ENCODE measurements at places on chromosomes 11 and 22.
A peak's percentile ranks its signal among the peaks of the same experiment; 100 is the strongest.

DNA sequence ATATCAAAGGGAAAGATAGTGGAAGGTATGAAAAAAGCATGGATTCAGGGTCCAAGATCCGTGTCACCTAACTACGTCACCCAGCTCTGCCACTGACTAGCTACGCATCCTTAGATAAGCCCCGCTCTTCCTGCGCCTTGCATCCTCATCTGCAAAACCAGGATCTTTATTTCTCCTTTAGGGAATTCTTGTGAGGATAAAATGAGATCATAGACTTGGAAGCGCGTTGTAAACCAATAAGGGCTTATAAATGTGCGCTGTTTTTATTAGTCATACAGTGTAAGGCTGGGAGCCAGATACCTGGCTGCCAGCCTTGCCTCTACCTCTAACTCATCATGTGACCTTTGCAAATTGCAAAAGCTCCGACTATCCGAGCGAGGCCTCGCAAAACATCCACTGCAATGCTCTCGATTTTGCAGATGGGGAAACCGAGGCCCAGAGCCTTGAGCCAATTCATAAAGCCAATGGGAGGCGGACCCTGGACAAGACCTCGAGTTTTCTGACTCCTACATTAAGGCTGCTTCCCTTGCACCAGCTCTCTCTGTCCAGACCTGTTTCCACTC is 753 bp downstream of the PRPF19 start:
- DNase-seq = peak; percentile 25

GRCh38 chr11:131234221-131234620 is 136.2 kb upstream of the NTM start:
- DNase-seq = no peak

DNA sequence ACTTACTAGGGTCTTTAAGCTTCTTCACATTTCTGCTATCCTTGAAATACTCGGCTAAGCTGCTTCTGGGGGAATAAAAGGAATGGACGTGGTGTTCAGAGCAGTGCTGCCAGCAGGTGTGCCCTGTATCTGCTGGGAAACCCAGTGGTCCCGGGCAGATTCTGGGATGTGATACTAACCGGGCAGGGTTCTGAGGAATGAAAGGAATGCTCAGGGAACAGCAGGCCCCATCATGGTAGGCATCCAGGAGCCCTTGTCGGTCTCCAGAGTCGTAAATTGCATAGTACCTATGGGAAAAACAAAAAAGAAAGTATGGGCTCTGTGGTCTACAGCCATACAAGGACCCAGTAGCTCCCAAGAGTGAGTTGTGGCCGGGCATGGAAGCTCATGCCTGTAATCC is 4.5 kb upstream of the TMEM223 start:
- no peak for DNase-seq

GRCh38 chr22:37781434-37782059 is 26.2 kb upstream of the GCAT start:
- DNase-seq = no peak

- DNase-seq = peak; percentile 80
These were observed 533 bp downstream of the ELF5 start for GRCh38 chr11:34512840-34513681.

DNA sequence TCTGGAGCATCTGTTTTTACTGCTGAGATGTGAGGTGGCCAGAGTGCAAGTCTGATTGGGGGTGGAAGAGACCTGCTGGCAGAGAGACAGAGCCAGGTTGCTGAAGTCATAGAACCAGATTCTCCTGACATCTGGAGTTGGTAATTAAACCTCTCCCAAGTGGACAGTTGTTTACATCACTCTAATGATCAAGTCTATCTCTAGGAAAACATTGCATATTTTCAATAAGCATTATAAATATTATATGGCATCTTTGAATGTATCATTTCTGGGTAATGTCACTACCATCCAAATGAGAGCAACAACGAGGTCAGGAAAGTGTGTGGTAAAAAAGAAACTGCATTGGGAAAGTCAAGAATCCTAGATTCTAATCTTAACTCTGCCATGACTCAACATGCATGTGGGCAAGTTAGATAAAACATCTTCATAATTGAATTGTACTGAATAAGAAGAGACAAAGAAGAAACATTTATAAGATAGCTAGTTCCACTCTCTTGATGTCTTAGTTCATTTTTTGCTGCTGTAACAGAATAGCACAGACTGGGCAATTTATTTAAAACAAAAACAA is 351.2 kb upstream of the API5 start:
- no peak for DNase-seq

GRCh38 chr11:69342588-69343330 is 48.8 kb downstream of the MYEOV start:
- DNase-seq = no peak

DNA sequence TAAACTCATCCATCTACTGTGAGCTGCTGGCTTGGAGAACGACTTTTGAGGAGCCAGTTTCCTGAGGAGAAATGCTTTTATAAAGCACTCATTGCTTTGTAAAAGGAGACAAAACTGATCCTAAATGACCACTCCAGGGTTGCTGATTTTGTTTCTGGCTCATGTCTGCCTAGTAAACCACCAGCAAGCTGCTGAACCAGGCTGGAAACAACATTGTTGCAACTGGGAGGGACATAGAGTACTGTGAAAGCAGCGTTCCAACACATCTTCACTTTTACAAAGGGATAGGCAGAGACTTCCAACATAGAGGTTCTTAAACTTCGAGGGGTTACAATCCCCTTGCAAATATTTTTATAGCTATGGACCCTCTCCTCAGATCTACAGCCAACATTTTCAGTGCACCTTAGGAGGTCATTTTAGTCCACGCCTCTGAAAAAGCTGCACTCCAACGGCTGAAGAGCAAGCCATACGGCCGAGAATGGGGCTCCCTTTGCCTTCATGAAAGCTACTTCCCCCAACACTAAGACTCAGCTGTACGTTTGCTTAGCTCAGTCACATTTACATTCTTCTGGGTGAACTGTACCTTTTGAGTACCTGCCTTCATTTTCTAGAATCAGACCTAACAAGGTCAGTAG is 54.7 kb downstream of the PANX1 start:
- no peak for DNase-seq

DNA sequence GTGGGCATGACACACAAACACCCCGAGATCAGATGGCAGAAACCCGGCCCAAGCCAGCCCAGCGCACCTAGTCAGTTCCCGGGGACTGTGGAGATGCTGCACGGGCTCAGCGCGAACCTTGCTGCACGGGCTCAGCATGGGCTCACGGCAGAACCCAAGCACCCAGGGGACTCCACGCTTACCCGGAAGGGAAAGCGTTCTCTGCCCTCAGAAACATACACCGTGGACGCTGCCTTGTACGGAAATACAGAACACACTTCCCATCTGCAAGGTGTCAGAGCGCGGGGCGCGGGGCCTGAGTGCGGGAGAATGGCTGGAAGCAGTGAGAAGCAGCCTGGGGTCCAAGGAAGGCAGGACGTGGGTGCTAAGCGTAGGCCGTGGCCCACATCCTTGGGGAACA is 319.9 kb downstream of the NTM start:
- no peak for DNase-seq

- DNase-seq = peak; percentile 47
These were observed at the start of gene CSNK1E for GRCh38 chr22:38317122-38317994. TSS of gene CSNK1E (minus strand) at chr22:38317433. CDS start at chr22:38314157, 3,276 bp downstream.

DNA sequence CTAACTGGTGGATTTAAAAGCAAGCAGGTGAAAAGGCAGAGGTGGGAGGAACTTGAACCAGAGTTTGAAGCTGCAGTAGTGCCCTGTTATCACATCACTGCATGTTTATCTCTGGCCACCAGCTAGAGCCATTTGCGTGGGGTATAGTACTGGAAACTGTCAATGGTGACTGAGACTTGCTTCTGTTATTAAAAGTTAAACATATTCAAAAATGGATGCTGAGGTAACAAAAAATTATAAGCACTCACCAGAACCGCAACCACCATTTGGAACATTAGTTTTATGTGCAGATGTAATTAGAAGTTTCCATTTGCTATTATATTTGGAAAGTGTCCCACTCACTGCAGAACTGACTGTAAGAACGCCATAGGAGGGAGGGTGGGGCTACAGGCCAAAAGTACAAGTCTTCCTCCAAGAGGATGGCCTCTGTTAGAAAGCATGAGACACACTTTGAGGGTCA is 1.2 kb upstream of the CD59 start:
- DNase-seq = no peak

- DNase-seq = no peak
These were observed 4.5 kb downstream of the VSIG2 start for GRCh38 chr11:124747406-124748099.

GRCh38 chr11:70024773-70025045 is 53.4 kb upstream of the ANO1 start:
- DNase-seq = no peak

DNA sequence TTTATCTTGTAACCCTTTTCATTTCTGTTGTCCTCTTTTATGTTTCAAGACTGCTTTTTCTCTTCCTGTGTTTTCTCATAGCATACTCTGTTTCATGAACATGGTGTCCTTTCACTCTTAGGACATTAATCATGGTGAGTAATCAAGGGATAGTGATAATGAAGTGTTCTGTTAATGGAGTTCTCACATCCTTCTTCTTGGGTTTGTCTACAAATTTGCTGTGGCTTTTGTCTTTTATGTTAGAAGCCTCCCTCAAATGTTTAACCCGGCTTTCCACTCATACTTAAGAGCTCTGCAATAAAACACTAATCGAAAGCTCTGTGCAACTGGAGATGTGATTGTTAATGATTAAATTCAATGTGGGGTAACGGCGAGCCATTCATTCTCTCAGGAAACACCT is 593.6 kb downstream of the NELL1 start:
- no peak for DNase-seq

DNA sequence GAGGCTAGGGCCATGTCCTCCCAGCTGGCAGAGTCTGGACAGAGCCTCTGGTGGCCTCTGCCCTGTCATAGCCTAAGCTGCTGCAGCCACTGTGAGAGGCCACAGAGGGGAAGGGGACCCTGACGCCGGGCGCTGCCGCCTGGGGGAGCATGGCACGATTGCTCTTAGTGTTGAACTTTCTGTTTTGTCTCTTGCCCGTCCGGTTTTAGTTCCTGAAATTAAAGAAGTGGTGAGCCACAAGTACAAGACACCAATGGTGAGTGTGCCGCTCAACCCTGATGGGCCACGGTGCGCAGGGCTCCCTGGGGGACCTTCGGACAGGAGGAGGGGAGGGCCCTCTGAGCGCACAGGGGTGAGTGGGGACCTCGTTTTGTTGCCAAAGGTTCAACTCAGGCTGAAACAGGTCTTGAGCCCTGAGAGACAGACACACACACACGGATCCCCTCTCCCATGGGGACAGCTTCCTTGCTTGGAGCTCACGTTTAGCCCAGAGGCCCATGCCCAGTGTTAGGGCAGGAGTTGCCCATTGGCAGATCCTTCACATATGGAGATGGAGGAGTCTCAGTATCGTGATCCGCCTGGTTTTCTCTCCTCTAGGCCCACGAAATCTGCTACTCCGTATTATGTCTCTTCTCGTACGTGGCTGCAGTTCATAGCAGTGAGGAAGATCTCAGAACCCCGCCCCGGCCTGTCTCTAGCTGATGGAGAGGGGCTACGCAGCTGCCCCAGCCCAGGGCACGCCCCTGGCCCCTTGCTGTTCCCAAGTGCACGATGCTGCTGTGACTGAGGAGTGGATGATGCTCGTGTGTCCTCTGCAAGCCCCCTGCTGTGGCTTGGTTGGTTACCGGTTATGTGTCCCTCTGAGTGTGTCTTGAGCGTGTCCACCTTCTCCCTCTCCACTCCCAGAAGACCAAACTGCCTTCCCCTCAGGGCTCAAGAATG is 23.8 kb downstream of the MYBPC3 start:
- DNase-seq = no peak

GRCh38 chr11:62359475-62359874 is 22.2 kb downstream of the ASRGL1 start:
- DNase-seq = no peak

Measured in KBM-7 (cell line).